AG04449 (cell line): ENCODE measurements at places on chromosomes 12 and 14.

- no peak for DNase-seq
Measured at GRCh38 chr12:27524839-27525753, 1.1 kb downstream of the PPFIBP1 start.

DNA sequence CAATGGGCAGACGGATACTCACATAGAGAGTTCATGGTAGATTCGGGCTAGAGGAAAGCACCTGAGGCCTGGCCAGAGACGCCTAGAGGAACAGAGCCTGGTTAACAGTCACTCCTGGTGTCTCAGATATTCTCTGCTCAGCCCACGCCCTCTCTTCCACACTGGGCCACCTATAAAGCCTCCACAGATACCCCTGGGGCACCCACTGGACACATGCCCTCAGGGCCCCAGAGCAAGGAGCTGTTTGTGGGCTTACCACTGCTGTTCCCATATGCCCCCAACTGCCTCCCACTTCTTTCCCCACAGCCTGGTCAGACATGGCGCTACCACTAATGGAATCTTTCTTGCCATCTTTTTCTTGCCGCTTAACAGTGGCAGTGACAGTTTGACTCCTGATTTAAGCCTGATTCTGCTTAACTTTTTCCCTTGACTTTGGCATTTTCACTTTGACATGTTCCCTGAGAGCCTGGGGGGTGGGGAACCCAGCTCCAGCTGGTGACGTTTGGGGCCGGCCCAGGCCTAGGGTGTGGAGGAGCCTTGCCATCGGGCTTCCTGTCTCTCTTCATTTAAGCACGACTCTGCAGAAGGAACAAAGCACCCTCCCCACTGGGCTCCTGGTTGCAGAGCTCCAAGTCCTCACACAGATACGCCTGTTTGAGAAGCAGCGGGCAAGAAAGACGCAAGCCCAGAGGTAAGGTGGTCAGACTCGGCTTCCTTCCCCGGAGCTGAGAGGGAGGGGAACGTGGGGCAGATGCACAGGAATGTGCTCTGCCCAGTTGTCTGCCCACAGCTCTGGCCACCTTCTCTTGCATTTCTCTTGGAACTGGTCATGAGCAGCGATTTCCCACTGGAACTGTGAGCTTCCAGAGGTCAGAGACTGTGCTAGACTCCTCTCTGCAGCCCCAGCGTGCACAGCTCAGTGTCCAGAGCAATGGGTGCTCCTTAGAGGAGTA is at the start of gene CD4:
TSS of gene CD4 (plus strand) at position 557 of the 953 bp plus-strand sequence. CDS start 10,611 bp downstream, outside the sequence.
- no peak for DNase-seq

GRCh38 chr12:85085066-85085465 is 48.9 kb downstream of the LRRIQ1 start:
- DNase-seq, result no peak

DNA sequence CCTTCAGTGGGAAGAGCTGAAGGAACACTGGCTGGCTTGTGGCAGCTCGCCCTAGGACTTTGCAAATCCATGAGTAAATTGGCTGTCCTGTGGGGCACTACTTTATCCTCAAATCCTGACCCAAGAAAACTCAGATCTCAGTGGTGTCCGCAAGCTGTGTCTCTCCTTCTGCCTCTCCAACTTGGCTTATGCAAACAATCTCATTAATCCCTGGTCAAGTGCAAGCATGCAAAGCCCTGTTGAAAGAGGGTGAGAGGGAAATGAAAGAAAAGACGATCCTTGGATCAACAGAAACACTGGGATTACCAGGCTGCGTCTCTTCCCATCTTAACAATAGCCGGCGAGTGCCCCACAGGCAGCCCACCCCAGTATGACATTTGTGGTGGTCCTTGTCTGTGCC is 901.6 kb downstream of the BCL11B start:
- DNase-seq, result no peak

GRCh38 chr14:70338550-70338949 is 20.9 kb downstream of the COX16 start:
- DNase-seq, result no peak

DNA sequence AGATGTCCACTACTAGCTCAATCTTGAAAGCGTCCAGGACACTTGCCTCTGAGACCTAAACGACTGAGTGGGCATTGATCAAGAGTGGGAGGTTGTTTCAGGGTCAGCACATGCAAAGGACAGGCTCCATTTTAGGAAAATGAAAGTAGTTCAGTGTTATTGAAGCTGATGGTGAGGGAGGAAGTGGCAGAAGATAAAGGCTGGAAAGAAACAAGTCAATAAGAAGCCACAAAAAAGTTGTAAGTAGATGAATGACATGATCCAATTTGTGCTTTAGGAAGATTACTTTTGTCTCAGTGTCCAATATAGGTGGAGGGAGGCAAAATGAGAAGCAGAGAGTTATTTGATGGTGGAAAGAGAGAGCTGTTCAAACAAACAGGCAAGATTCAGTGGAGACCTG is 22.0 kb downstream of the GPR65 start:
- no peak for DNase-seq

GRCh38 chr14:74848768-74849167 is 27.2 kb downstream of the PROX2 start:
- no peak for DNase-seq

GRCh38 chr14:29016050-29016900 is 249.7 kb downstream of the FOXG1 start:
- no peak for DNase-seq

DNA sequence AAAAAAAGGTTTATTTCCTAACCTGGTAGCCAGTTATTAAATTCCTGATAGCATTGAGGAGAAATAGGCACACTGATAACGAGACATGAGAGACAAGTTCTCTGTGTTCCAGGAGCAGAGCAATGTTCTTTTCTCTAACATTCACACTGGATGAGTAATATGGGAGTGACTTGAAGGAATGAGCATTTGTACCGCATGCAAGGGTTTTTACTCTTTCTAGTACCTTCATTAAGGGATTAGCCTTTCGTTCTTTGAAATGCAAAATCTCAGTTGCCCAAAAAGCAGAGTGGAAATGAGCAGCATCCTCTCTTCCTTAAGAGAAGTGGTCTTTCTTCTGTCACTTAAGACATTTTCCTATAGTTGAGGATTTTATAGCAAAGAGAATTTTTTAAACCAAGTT is 54.7 kb downstream of the FGD4 start:
- no peak for DNase-seq

DNA sequence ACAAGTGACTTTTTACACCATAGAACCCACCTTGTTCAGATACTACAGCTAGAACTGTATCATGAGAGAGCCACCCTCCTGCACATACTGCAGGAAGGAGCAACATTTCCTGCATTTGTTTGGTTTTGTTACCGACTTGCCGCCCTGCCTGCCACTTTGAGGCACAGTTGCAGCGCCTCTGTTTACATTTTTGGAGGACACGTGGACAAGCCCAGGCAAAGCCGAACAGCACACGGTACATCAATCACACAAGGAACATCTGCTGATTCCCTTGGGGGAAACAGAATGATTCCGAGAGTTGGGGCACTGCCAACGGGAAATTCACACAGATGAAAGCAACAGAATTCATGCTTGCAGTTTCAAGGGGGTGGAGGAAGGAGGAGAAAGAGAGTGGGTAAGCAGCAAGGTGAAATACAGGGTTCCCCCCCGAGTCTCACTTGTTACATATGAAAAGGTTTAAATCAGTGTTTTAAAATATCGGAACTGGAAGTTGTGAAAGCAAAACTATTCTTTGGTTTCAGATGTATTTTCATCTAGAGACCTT is 110.7 kb downstream of the BTG1 start:
- no peak for DNase-seq

GRCh38 chr12:82357845-82358199 is 365 bp downstream of the CCDC59 start:
- DNase-seq, result no peak

GRCh38 chr12:46494424-46494823 is 121.9 kb upstream of the SLC38A2 start:
- DNase-seq, result peak; percentile 55

DNA sequence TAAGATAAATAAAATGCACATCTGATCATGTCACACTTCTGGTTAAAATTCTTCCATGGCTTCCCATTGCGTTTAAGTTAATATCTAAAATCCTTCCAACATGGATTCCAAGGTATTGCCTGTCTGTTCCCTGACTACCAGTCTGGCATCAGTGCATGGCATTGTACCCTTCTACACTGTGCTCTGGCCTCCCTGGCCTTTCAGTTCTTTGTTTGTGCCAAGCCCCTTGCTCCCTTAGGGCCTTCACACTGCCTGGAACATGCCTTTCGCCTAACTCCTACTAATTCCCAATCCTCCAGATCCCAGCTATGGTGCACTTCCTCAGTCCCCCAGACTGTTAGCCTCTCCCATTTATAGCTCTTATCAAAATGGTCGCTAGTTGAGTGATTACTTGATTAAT is 6.3 kb downstream of the CIPC start:
- no peak for DNase-seq

DNA sequence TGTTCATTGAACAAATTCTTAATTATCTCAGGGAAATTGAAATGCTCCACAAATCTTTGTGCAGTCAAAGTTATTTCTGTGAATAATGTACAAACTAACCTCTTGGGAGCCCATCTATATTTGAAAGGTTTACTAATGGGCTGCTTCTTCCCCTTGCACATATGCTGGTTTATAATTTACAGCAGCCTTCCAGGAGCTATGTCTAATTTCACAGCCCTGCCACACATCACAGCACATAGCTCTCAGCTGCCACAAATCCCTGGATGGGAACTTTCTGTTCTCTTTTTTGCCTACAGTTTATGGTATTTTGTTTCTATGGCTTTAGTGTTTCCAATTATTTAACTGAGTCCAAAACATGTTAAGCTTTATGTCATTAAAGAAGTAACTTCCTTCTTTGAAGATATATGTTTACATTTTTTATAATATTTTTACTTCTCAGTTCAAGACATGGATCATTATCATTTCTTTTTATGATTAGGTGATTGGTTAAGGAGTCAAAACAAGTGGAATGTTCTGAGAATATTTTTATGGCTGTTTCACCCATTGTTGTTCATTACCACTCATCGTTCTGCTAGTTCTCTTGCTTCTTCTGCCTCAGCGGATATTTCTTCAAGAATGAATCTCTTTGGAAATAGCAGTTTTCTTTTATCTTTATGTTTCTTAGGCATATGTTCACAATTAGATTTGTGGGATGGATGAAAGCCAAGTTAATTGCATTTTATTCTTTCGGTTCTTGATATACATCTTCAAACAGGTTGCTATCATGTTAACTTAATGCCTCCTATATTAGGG is 475.6 kb upstream of the MIS18BP1 start:
- no peak for DNase-seq

DNA sequence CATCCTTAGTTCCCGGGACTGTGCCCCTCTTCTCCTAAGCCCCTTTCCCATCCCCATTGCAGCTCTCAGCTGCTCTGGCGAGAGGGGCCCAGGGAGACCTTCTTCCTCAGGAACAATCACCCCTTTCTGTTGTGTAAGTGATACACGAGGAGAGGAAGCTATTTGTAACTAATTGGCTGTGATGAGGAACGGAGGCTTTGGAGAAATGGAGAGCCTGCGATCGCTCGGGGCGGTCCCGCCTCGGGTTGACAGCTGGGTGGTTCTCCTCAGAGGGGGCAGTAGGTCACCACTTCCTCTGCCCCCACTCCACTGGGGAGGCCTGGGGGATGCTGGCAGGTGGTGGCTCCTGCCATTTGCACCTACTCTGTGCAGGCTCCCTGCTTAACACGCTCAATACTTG is 6.6 kb upstream of the PGF start:
- DNase-seq, result no peak

GRCh38 chr12:21827083-21827482 is 52.6 kb upstream of the KCNJ8 start:
- DNase-seq, result no peak

GRCh38 chr14:28652782-28653181 is 113.8 kb upstream of the FOXG1 start:
- DNase-seq, result no peak

GRCh38 chr12:132146098-132146497 is 1.8 kb downstream of the NOC4L start:
- no peak for DNase-seq

- no peak for DNase-seq
Measured at GRCh38 chr12:111034886-111035577, 114.7 kb upstream of the MYL2 start.

DNA sequence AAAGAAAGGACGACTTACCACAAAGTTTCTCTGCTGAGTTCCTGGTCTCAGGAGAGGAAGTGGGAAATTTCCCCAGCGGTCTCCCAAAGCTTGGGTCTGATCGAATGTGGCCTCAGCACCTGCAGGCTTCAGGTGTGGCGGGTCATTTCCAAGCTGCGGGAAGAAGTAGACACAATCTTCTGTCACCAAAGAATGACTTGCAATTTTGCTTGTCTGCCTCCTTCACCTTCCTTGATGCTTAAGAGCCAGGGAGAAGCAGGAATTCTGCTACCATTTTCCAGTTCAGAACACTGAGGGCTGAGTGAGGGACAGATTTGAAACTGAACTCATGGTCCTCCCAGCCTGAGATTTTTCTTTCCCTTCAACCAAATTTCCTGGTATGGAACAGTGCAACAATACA is 87.8 kb downstream of the RIMBP2 start:
- DNase-seq, result no peak

DNA sequence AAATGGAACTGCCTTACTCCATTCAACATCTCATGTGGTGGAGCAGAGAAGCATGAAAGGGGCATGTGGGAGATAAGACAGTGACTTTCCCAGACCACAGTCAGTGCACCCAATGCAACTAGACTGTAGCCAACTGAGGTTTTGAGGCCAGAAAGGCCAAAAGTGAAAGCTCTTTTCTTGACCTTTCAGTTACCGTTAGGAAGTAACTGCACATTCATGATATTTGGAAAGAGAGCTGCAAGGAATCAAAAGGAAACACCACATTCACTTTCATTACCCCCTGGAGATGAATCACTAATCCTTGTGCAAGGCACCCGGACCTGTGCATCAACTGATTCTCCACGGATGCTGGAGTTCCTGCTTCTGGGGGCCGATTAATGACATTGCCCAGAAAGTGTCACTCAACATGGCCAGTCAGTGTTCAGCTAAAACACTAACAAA is 72.9 kb upstream of the ELK3 start:
- no peak for DNase-seq

DNA sequence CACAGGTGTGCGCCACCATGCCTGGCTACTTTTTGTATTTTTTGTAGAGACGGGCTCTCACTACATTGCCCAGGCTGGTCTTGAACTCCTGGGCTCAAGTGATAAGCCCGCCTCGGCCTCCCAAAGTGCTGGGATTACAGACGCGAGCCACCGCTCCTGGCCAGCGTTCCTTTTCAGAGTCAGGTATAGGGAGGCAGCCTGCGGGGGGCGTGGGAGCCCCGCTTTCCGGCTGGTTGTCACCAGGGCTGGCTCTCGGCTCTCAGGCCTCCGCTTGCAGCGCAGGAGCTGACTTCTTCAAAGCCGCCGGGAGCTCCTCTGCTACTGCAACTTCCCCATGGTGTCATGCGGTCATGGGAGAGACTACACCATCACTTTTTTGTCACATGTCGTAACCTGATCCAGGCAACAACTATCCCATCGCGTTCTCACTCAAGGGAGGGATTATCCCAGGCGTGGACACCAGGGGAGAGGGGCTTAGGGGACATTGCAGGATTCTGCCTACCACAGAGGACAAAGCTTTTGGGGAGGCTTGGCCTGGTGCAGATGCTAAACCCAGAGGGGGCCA is 129.4 kb downstream of the SCARB1 start:
- no peak for DNase-seq

DNA sequence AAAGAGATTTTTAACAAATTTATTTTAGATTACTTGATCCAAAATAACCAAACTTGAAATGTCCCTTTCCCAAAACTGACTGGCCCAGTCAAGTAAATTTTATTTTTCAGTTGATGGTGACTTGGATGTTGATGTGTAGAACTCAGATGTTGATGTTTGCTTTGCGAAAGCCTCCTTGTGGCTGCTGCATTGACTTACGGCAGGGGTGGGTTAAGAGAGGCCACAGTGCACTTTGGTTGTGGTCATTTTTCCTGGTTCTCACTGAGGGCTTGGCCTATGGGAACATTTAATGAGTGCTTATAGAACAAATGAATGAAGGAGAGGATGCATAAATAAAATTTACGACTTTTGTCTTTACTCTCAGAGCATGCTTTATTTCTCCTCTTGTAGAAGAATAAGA is 52.6 kb downstream of the SLCO1B3 start:
- no peak for DNase-seq
